ENCODE measurements at places on chromosomes 3 and 15. TPM values are rescaled to one million over a fixed set of nuclear protein-coding genes. Genes with fewer than 3 reads are reported as not detected.

GRCh38 chr3:13544293-13544831 lies 4.6 kb upstream of the FBLN2 start:
- peaks cover 15% of the 10 kb centered on the region for H3K27me3 ChIP-seq
- no peak overlapping the region for H3K27ac ChIP-seq
- DNase-seq: no peak
- H3K4me1 ChIP-seq: no peaks in the 10 kb centered on the region

DNA sequence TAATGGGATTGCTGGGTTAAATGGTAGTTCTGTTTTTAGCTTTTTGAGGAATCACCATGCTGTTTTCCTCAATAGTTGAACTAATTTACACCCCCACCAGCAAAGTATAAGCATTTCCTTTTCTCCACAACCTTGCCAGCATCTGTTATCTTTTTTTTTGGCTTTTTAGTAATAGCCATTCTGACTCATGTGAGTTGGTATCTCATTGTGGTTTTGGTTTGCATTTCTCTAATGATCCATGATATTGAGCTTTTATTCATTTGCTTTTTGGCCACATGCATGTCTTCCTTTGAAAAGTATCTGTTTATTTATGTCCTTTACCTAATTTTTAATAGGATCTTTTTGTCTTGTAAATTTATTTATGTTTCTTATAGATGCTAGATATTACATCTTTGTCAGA lies 288.2 kb downstream of the EPHA6 start:
- no peaks in the 10 kb centered on the region for H3K4me1 ChIP-seq
- no peaks in the 10 kb centered on the region for H3K36me3 ChIP-seq
- DNase-seq: no peak
- no peak overlapping the region for H3K27ac ChIP-seq

DNA sequence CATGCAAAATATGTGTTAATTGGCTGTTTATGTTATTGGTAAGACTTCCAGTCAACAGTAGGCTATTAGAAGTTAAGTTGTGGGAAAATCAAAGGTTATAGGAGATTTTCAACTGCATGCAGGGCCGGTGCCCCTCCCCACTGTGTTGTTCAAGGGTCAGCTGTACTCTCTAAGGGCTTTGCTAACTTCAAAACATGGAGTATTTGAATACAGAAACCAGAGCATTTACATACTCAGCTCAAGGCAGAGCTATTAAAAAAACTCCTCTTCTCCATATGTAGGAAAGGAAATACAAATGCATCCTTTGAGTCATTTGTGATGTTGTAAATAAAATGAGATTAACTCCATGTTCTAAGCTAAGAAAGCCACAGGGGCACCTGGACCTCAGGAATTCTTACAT lies 16.8 kb downstream of the IL17RB start:
- H3K27ac ChIP-seq: no peak overlapping the region
- no peaks in the 10 kb centered on the region for H3K27me3 ChIP-seq
- DNase-seq: no peak
- H3K4me1 ChIP-seq: no peaks in the 10 kb centered on the region
- H3K4me3 ChIP-seq: no peak overlapping the region

DNA sequence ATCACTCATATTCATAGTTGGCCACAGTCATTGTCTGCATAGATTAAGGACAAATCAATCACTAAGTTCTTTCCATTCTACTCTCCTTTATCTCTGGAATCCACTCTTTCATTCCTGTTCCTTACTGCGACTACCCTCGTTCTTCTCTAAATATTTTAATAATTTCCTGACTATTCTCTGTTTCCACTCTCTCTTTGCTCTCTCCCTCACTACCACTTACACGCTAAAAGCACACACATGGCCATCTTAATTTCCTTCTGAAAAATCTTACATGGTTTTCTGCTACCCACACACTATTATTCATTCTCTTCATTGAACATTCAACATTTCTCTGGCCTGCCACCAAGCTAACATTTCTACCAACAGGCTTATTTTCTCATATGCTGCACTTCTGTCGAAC lies 279.6 kb upstream of the PLSCR5 start:
- no peaks in the 10 kb centered on the region for H3K27me3 ChIP-seq
- no peaks in the 10 kb centered on the region for H3K4me1 ChIP-seq
- H3K27ac ChIP-seq: no peak overlapping the region

DNA sequence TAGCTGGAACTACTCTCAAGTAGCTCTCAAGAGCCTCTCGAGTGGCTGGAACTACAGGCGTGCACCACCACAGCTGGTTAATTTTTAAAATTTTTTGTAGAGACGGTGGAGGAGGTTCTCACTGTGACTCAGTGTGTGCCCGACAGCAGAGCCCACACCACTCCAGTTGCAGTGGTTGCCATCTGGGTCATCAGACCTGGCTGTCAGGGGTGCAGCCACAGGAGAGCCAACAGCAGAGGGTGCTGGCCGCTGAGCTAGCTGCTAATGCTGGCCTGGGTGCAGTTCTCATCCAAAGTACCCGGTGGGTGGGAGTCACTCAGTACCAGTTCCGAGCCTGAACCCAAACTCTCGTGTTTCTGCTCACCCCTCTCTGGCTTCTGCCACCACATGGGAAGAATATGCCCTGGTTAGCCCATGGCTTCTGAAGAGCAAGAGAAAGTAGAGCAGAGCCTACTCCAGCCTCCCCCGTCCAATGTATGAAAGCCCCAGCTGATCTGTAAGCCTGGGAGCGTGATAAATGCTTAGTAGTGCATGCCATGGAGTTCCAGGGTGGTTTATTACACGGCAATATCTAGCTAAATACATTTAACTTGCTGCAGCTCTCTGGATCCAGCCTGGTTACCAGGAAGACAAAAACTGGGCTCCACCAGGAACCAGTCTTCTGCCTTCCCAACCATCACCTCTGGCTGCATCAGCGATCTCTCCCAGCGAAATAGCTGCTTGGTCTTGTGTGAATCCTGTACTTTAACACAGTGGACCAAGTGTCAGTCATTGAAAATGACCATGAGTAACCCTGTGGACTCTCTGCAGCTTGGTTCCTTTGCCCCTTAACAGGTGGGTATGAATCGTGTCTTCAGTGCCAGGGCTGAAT lies 17.1 kb downstream of the UMPS start:
- H3K27ac ChIP-seq: no peak overlapping the region
- H3K36me3 ChIP-seq: no peaks in the 10 kb centered on the region
- no peak for DNase-seq
- H3K4me1 ChIP-seq: no peaks in the 10 kb centered on the region
- no peaks in the 10 kb centered on the region for H3K27me3 ChIP-seq

DNA sequence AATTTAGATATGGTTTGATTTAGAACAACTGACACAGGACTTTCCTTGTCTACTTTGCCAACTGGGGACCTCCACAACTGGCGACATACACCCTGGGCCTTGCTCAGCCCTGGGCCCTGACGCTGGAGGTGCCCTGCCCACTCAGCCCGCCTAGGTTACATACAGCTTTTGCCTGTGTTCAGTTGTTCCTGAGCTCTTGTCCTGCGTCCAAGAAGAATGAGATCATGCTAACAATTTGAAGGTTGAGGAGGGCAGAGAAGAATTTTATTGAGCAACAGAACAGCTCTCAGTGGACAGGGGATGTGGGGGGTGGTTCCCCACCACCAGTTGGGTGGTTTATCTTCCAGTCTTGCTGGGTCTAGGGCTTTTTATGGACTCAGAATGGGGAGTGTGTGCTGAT lies 67.9 kb downstream of the IQCH start:
- H3K36me3 ChIP-seq: no peaks in the 10 kb centered on the region
- H3K27ac ChIP-seq: no peak overlapping the region

GRCh38 chr15:26941489-26941888 lies 29.5 kb upstream of the GABRG3 start:
- H3K4me1 ChIP-seq: no peaks in the 10 kb centered on the region
- no peak overlapping the region for H3K4me3 ChIP-seq
- H3K36me3 ChIP-seq: no peaks in the 10 kb centered on the region
- no peaks in the 10 kb centered on the region for H3K27me3 ChIP-seq
- DNase-seq: no peak

GRCh38 chr3:176376531-176376930 lies 820.8 kb downstream of the TBL1XR1 start:
- no peak overlapping the region for H3K4me3 ChIP-seq
- H3K4me1 ChIP-seq: no peaks in the 10 kb centered on the region
- H3K36me3 ChIP-seq: no peaks in the 10 kb centered on the region
- DNase-seq: no peak

GRCh38 chr3:186386883-186387560 lies 25.0 kb upstream of the DGKG start:
- no peaks in the 10 kb centered on the region for H3K27me3 ChIP-seq
- no peaks in the 10 kb centered on the region for H3K4me1 ChIP-seq
- H3K4me3 ChIP-seq: no peak overlapping the region
- DNase-seq: no peak
- H3K36me3 ChIP-seq: no peaks in the 10 kb centered on the region

- H3K27me3 ChIP-seq: no peaks in the 10 kb centered on the region
- H3K27ac ChIP-seq: no peak overlapping the region
- H3K36me3 ChIP-seq: no peaks in the 10 kb centered on the region
These were observed 50.9 kb upstream of the MRPL3 start for GRCh38 chr3:131553495-131554247.

GRCh38 chr3:34258271-34258998 lies 460.0 kb downstream of the PDCD6IP start:
- H3K4me3 ChIP-seq: no peak overlapping the region
- no peaks in the 10 kb centered on the region for H3K4me1 ChIP-seq
- no peaks in the 10 kb centered on the region for H3K27me3 ChIP-seq
- no peak overlapping the region for H3K27ac ChIP-seq
- no peak for DNase-seq
- no peaks in the 10 kb centered on the region for H3K36me3 ChIP-seq

GRCh38 chr15:99582508-99582960 lies 16.8 kb downstream of the MEF2A start:
- DNase-seq: no peak
- no peak overlapping the region for H3K27ac ChIP-seq
- no peak overlapping the region for H3K4me3 ChIP-seq
- H3K27me3 ChIP-seq: no peaks in the 10 kb centered on the region

GRCh38 chr3:46078712-46079400 lies 51.6 kb upstream of the XCR1 start:
- H3K36me3 ChIP-seq: no peaks in the 10 kb centered on the region
- H3K27ac ChIP-seq: no peak overlapping the region
- DNase-seq: peak; percentile 90

DNA sequence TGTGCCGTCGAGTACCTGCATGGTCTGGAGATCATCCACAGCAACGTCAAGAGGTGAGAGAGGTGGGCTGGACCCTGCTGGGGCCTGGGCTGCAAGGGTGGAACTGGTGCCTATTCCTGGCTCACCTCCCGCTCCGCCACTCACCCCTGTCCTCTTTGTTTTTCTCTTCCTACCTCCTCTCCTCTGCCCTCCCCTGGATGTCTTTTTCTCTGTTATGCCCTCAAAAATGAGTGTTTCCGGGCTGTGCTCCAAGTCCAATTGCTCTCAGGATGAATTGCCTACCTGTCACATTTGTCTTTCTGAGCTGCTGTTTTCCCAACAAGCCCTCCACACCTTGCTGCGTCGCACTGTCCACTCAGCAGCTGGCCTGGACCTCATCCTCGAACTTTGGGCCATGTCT lies 28.5 kb upstream of the TATDN2 start:
- DNase-seq: no peak
- H3K27me3 ChIP-seq: no peaks in the 10 kb centered on the region
- peaks cover 11% of the 10 kb centered on the region for H3K36me3 ChIP-seq
- no peaks in the 10 kb centered on the region for H3K4me1 ChIP-seq
- H3K4me3 ChIP-seq: no peak overlapping the region

Gene TP63
- 0.13 TPM for polyA plus RNA-seq

Gene CHRNB4
- 0.34 TPM for polyA plus RNA-seq

Gene SLCO2A1
- 21.0 TPM for polyA plus RNA-seq

Gene AGBL1
- polyA plus RNA-seq: not detected
